ENCODE measurements at places on chromosomes 3 and 15. TPM values are rescaled to one million over a fixed set of nuclear protein-coding genes. Genes with fewer than 3 reads are reported as not detected.

DNA sequence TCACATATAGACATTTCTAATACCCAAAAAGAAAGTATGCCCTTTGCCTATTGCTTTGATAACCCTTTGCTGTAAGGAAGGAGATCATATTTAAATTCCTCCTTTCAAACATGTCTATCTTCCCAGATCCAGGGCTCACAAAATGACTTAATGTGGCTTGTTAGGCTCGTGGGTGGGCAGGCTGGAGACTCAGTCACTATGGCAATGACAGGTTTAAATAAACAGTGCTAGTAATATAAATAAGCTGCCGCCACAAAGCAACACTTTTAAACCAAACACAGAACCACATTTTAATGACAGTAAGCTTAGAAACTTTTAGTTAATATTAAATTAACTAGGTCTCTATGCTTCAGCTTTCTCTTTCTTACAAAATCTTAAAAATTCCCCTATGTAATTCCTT is 616.0 kb upstream of the NAALADL2 start:
- DNase-seq = no peak

- DNase-seq = no peak
Observed at GRCh38 chr15:87573534-87573933, 683.0 kb downstream of the NTRK3 start.

DNA sequence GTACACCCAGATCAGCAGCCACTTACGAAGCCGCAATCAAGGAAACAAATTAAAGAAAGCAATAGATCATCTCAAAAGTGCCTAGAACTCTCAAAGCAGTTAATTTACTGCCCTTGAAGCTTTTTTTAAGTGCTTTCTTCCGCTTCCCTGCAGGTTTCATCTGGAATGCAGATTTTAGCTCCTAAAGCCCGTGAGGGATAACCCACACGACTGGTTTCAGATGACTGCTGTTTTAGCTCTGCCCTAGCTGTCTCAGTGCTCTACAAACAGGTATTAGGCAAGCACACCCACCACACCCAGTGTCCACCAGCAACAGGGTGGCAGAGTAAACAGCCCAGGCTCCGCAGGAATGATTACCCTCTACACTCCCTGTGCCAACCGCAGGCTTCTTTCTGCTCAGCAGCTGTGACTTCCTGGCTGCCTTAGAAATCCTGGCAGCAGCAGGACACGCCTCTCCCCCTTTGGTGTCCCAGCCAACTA is 126.0 kb downstream of the FMN1 start:
- DNase-seq = peak; percentile 48

GRCh38 chr3:9715764-9716437 is 12.3 kb downstream of the CPNE9 start:
- peak; percentile 84 for DNase-seq

DNA sequence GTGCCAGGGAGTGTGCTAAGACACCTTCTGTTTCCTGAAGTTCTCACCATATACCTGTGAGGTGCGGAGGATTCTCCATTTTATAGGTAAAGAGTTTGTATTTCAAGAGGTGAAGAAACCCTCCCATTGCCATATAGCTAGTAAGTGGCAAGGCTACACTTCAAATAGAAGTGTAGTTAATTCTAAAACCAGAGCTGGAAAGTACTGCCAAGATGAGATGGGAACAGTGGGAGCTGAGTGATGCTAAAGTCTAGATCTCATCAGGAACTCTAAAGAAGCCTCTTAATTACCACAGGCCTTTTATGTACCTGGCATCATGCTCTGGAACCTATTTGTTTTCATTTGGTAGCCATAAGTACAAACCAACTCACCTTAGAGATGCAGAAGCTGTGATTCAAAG is 98.6 kb upstream of the NUDT16 start:
- DNase-seq = no peak

DNA sequence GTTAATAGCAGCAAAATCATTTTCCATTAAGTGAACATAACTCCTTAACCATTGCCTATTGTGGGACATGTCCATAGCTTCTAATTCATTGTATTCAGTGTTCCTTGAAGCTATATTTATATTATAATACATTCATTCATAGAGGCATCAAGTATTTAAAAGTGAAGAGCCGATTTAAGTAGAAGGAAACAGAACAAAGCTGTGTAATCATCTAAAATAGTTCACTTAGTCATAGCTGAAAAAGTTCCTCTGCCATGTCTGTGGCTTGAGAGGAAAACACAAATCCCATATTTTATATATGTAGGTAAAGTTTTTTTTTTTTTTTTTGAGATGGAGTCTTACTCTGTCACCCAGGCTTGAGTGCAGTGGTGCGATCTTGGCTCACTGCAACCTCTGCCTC is 54.5 kb downstream of the TMEM108 start:
- no peak for DNase-seq

The GOLGA8M gene
- total RNA-seq = 0.10 TPM

DNA sequence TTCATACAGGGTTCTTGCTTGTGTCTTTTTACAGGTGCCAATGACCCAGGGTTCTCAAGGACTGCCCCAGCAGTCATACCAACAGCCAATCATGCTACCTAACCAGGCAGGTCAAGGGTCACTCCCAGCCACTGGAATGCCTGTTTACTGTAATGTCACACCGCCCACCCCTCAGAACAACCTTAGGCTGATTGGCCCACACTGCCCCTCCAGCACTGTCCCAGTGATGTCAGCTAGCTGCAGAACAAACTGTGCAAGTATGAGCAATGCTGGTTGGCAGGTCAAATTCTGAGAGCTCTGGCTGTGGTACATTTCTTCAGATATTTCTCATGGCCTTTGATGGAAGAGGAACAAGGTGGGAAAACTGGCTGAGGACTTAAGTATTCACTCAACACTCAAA is 154.3 kb downstream of the ARPP21 start:
- DNase-seq = no peak

DNA sequence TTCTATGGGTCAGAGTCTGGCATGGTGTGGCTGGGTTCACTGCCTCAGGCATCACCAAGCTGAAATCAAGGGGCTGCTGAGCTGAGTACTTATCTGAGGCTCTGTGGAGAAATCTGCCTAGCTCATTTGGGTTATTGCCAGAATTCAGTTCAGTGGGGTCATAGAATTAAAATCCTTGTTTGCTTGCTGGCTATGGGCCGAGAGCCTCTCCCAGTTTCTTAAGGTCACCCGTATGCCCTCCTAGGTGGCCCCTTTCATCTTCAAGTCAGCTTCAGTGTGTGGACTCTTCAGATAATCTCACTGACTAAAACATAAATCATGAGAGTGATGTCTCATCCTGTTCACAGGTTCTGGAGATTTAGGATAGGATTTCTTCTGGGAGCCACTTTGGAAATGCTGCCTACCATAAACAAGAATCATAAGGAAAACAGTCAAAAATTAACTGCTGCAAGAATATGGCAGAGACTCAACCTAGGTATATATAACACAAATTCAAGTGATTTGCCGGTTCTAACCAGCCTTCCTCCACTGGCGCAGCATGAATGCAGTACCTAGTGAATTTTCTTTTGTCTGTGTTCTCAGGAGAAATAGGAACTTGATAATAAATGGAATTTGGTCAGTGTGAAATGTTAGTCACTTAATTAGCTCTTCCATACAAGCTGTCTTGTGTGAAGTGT is 5.3 kb downstream of the CP start:
- DNase-seq = no peak
